ENCODE measurements at places on chromosomes 5 and 9. TPM values are rescaled to one million over a fixed set of nuclear protein-coding genes. Genes with fewer than 3 reads are reported as not detected.

Gene PCDHB5
- total RNA-seq: not detected

Gene CARD9
- total RNA-seq: 1.3 TPM

Gene CREBRF
- total RNA-seq: 31.9 TPM

Gene SH3PXD2B
- 0.15 TPM for total RNA-seq

DNA sequence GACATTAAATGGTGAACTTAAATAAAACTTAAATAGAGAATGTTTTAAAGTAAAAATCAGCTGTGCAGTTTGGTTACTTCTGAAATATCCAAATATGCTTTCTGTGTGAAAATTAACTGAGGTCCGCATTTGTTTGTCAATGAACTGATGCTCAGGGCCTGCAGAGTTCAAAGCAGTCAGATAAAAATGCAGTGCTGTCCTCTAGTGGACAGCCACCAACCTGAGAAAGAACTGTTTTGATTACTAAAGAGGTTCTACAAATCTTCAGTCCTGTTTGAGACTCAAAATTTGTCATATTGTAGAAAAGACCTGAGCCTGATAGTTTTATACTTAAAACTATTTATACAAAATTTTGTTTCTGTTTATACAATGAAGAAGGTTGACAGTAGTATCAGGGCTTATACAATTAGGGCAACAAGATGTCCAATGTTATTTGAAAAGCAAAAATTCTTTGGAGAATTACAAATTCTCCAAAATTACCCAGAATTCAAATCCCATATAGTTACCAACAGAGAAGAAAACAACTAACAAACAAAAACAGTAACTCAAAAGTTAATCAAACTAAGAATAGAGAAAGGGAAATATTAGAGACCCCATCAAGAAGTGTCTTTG, 232.3 kb upstream of the TBCA start:
- DNase-seq: peak; percentile 69

- DNase-seq: no peak
Observed at GRCh38 chr9:89440548-89440947, 57.4 kb downstream of the SEMA4D start.

GRCh38 chr9:131982102-131982501, 97.6 kb downstream of the MED27 start:
- DNase-seq: no peak

GRCh38 chr9:123225374-123225813, 43.0 kb downstream of the STRBP start:
- DNase-seq: peak; percentile 91

DNA sequence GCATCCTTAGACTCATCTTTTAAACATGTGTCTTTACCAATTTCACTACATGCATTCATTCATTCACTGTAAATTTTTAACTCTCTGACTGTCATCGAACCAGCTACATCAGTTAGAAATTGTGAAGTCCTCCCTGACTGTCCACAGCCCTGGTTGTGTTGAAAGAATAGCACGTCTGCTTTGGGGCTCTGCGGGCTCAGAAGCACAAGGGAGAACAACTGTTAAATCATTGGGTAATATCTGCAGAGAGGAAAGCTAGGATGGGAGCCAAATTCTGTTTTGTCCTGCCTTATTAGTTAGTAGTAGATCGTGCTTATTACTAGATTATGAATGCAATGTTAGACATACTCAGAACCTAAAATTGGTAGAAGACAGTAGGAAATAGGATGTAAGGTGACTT, 26.3 kb upstream of the FAM120AOS start:
- no peak for DNase-seq

DNA sequence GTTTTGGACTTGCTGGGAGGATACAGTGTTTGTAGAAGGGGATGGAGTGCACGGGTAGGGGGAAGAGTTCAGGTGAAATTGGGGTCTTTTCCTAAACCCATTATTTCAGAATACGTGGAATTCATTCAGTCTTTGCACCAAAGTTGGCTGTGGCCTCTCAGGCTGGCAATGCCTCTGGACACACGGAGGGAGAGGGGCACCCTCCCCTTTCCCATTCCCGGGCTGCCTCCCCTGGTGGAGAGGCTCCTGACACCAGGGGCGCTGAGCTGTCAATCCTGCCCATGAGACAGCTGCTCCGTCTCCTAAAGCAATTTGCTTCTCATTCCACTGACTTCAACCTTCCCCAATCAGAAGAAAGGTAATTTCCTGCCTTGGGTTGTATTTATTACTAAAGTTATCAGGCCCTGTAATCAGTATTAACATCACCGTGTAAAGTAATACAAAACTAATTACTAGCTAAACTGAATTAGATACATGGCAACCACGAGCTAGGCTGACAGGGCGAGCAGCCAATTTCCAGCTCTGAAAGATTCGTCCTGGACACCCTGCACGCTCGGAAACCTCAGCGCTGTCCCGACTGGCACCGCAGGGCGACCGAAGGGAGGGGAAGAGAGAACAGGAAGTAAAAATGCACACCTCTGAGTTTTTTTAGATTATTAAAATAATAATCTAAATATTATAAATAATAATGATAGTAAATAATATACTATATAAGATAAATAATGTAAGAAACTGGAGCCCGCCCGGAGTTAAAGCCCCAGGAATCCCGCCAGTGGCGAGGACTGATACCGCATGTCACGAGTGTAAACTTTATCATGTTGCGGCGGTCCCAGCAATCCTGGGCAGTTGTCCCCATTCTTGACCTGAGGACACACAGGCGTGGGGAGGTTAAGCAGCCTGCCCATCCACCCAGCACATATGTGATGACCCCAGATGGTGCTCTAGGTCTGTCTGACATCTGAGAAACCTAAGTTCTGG, 6.9 kb upstream of the OLFM1 start:
- DNase-seq: no peak

GRCh38 chr5:170541146-170541769, 37.4 kb downstream of the KCNIP1 start:
- DNase-seq: no peak

DNA sequence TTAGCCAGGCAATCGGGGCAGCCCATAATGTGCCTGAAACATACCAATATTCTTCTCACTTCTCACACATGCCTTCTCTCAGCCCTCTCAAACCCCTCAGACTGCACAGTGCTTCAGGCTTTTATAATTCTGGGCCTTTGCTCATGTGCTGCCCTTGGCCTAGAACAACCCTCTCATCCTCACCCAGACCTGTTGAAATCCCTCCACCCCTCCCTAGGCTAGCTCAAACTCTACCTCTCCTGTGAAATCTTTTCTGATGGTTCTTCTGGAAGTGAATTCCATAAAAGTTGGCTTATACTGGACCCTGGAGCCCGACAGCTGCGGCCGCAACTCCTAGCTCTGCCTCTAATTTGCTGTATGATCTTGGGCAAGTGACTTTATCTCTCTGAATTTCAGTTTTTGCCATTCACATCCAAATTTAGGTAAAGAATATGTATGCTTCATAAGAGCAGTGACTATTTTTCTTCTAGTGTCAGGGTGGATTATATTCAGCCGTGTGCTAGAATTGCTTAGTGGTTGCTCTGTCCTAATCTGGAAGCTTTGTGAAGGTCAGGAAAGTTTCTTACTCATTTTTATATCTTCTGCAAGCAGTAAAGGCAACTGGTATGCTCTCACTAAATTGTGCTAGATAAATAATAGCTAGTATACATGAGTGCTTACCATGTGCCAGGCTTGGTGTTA, 221.4 kb downstream of the MAPKAP1 start:
- DNase-seq: no peak

- DNase-seq: no peak
Observed at GRCh38 chr9:80804873-80805272, 884.5 kb downstream of the TLE1 start.

DNA sequence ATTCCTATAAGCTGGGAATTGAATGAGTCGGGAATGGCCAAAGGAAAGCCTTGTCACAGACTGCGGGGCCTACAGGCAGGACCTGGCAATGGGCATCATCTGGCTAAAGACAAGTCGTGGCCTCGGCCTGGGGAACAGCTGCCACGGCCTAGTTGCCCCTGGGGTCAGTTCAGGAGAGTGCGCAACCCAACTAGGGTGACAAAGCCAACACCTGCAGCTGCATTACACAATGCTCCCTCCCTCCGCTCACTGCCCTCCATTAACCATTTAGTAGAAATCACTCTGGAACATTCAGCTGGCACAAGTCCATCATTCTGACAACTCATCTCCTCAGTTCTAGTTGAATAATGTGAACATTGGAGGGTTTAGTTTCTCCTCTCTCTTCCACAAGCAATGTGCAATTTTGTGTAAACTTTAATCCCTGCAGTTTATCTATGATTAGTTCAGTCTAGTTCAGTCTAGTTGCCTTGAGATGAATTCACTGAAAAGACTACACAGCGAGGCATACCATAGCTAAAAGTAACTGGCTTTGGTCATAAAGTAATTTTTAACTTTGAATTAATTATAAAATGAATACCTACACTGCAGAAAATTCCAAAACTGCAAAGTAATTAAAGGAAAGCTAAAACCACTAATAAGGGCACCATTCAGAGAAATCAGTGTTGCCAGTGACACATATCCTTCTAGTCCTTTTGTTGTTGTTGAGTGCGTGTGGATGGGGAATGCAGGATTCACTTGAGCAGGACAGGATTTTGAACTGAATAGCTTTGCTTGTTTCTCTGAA, 5.1 kb downstream of the GLDC start:
- no peak for DNase-seq

GRCh38 chr5:11903614-11904264, 507 bp downstream of the CTNND2 start:
- no peak for DNase-seq

GRCh38 chr9:34996905-34997279, 7.3 kb downstream of the DNAJB5 start:
- DNase-seq: no peak

DNA sequence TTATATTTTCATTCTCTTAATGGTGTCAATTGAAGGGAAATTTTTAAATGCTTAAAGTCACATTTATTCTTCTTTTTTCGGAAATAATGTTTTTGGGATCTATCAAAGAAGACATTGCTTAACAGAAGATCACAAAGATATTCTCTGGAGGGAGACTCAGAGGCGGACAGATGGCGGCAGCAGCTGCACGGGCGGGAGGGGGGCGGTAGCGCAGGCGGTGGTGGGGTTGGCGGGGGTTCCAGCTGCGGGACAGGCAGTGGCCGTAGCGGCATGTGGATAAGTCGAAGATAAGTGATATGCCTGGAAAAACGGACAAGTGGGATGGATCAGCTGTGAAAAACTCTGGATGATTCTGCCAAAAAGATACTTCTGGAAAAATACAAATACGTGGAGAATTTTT, 31.6 kb upstream of the ZDHHC11B start:
- no peak for DNase-seq
